Upper lobe of left lung (tissue), 6 donors: ENCODE measurements at places on chromosomes 2 and 18.

DNA sequence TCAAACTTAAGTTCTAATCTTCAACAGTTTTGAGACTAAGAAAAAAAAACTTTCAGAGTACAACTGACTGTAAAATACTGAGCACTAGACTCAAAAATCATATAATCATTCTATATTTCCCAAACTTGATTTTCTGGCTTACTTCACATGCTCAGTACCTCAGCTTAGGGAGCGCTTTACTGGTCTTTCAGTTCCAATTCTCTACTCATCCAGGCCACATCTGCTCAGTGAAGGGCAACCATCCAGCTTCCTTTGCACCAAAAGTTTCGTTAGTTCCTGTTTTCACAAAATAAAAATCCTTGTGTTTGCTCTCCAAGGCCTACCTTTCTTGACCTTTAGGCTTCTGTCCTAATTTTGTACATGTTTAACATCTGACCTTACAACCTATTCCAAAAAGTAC, 287.6 kb upstream of the LRRTM1 start:
- no peak for DNase-seq
- H3K36me3 ChIP-seq: no peaks in the 10 kb centered on the region
- H3K27ac ChIP-seq: no peak overlapping the region
- H3K4me1 ChIP-seq: no peaks in the 10 kb centered on the region
- no peaks in the 10 kb centered on the region for H3K27me3 ChIP-seq

DNA sequence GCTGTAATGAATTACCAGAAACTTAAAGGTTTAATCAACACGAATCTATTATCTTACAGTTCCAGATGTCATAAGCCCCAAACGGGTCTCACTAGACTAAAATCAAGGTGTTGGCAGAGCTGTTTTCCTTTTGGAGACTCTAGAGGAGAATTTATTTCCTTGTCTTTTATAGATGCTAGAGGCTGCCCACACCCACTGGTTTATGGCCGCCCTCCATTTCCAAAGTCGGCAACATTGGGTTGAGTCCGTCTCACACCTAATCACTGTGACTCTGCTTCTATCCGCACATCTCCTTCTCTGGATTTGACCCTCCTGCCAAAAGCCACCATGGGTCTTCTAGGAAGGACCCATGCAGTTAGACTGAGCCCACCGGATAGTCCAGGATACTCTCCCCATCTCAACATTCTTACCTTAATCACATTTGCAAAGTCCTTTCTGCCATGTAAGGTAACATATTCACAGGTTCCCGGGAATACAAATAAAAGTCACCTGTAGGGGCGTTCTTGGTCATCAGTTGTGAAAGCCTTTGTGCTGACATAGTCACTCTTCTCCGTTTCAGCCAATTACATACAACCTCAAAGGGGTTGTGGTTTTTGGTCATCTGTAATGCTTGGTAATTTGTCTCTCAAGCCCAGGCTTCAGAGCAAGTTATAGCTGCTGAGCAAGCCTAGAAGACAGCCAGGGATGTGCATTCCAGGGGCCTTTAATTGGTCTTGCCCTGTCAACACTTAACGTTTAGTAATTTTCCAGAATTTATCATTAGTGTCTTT, 179.4 kb downstream of the ANTXR1 start:
- no peaks in the 10 kb centered on the region for H3K4me1 ChIP-seq
- no peak overlapping the region for H3K4me3 ChIP-seq
- no peak for DNase-seq
- no peaks in the 10 kb centered on the region for H3K36me3 ChIP-seq
- no peaks in the 10 kb centered on the region for H3K27me3 ChIP-seq

- H3K4me3 ChIP-seq: no peak overlapping the region
- DNase-seq: no peak
- H3K27ac ChIP-seq: no peak overlapping the region
- peaks cover 9% of the 10 kb centered on the region for H3K27me3 ChIP-seq
- H3K36me3 ChIP-seq: no peaks in the 10 kb centered on the region
Observed at GRCh38 chr18:74451148-74451547, 6.0 kb downstream of the DIPK1C start.

- no peaks in the 10 kb centered on the region for H3K4me1 ChIP-seq
- DNase-seq: no peak
- no peaks in the 10 kb centered on the region for H3K27me3 ChIP-seq
- H3K36me3 ChIP-seq: peaks cover 15% of the 10 kb centered on the region
- H3K27ac ChIP-seq: no peak overlapping the region
- no peak overlapping the region for H3K4me3 ChIP-seq
Observed at GRCh38 chr2:216508229-216508628, 9.6 kb downstream of the RPL37A start.
